ENCODE measurements at places on chromosomes 7 and 10.

DNA sequence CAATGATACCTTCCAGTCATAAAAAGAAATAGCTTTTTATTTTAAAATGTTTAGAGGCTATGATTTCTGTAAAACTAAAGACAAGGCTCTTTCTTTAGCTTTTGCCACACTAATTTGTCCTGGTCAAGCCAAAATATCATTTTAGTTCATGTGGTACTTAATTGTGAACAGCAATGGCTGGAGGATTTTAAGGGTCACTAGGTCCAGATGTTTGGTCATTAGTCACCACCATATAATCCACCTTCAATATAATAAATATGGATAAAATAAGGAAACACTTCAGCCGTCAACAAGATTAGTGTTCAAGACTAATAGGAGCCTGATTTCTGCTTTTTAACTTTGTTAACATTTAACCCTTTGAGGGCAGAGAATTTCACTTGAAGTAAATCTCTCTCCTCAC, 50.0 kb upstream of the HGF start:
- no peak for DNase-seq

DNA sequence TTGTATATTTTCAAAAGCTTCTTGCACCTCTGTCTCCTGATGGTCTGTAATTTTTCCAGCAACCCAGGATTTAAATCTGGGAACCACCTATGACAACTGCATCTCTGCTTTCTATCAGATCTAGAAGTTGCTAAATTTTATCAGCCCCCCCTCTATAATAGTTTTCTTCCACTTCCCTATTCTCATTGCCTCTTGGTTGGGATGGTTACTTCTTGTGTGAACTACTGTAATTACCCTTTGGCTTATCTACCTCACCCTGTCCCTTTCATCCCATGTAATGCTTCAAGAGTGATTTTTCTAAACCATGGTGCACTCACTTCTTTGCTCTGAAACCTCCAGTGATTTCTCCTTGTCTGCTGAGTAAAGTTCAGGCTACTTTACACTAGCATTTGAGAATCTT, 92.3 kb downstream of the BMPR1A start:
- no peak for DNase-seq

- no peak for DNase-seq
Measured at GRCh38 chr7:53470336-53470970, 435.0 kb downstream of the POM121L12 start.

GRCh38 chr10:126400641-126401040, 12.4 kb upstream of the ADAM12 start:
- no peak for DNase-seq

DNA sequence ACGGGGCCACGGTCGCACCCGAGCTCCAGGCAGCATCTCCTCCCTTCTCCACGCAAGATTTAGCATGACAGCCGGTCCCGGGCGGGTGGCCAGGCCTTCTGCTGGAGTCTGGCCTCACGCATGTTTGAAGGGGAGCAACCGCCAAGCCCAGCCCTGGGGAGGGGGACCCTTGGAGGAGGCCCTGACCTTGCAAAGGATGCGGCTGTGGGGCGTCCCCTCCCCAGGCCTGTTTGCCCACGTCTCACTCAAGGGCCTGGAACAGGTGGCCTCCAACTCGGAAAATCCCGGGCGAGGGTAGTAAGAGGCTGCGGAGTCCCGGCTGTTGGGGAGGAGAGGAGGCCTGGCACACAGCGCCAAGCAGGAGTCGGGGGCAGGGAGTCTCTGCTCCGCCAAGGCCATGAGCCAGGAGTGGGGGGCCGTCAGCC, 50.6 kb upstream of the DPYSL4 start:
- DNase-seq = no peak

DNA sequence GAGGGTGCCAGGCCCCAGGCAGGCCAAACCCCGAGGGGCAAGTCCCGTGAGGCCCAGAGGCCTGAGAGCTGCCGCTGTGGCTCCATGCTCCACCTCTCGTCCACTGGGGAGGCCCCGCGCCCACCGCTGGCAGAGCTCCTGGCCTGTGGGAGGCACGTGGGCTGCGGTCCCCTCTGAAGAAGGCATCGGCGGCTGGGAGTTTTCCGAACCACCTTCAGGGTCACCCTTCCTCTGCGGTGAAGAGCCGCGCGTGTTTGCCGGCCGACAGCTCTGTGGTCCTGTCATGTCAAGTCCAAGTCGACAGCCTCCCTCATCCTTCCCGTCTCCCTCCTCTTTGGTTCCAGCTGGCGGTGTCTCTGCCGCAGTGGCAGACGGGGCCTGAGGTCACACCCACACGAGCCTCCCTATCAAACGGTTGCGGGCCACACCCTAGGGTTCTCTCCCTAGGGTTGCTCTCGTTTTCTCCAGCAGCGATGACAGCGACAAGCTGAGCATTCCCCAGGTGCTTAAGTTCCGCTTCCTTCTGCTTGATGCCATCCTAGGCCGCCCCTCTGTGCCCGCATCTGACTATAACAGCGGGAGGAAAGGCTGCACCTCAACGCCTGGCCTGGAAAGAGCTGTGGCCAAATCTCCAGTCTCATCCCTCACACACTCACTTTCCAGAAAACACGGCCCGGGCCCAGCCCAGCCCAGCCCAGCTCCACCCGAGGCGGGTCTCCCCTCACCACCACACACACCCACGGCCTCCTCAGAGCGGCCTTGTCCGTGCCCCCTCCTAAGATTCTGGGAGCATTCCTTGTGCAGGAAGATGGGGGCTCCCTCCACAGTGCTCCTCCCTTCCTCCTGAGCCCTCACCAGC, 185.0 kb downstream of the ELFN1 start:
- no peak for DNase-seq

- no peak for DNase-seq
Measured at GRCh38 chr10:4828005-4828404, 2.0 kb downstream of the AKR1E2 start.

DNA sequence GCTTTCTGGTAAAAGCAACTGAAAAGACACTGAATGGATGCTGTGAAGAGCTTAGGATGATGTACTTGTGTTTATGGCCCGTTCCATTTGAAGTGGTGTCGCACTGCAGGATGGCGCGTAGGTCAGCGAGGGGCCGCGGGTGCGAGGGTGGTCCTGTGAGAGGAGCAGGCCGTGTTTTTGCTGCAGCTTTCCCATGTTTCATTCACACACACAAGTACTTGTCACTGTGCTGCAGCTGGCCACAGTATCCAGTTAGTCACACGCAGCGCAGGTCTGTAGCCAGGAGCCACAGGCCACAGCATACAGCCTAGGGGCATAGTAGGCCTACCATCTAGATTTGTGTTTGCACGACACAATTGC, 23.2 kb downstream of the WIPI2 start:
- DNase-seq = no peak

DNA sequence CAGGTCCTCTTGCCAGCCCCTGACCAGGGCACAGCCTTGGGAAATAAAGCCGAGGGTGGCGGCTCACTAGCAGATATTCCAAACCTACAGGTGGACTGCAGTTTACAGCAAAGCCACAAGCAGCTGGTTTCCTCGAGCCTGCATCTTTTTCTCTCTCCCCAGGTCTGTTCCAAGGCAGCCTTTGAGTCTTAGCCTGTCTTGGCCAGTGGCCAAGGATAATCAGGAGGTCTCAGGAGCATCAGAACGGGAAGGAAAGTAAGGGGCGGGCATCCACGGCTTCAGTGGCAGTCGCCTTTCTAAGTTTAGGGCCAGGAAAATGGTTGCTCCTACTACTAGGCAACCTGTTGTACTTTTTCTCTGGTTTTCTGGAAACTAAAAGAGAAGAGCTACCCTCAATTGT, 219.7 kb upstream of the ZMIZ1 start:
- DNase-seq = no peak

GRCh38 chr7:157301610-157302120, 35.1 kb upstream of the DNAJB6 start:
- DNase-seq = no peak

- no peak for DNase-seq
Measured at GRCh38 chr7:106589198-106589879, 71.6 kb downstream of the CCDC71L start.

DNA sequence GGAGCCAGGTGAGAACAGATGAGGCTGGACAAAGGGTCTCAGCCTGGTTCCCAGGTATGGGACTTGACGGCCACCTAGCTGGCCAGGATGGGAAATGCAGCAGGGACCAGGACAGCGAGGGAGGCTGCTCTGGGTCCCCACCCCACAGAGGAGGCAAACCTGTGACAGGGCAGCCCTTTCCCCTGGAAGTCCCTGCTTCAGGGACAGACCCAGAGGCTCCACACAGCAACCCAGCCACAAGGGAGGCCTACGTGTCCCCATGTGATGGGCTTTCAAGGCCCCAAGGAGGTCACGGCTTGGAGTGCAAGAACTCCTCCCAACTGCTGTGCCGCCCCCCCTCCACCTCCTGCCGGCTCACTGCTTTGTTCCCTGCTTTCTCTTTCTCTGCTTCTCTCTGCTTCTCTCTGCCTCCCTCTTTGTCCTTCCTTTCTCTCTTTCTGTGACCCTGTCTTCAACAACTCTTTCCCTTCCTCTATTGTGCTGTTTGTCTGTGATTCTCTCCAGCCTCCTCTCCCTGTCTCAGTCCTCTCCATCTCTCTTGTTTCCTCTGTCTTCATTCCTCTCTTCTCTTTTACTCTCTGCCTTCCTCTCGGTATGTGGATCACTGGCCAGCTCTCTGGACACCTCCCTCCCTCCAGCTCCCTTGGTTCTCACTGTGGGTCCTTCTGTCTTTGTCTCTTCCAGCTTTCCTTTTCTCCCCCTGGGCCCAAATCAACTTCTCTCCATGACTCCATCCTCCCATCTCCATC, 9.6 kb upstream of the EIF5AL1 start:
- no peak for DNase-seq

DNA sequence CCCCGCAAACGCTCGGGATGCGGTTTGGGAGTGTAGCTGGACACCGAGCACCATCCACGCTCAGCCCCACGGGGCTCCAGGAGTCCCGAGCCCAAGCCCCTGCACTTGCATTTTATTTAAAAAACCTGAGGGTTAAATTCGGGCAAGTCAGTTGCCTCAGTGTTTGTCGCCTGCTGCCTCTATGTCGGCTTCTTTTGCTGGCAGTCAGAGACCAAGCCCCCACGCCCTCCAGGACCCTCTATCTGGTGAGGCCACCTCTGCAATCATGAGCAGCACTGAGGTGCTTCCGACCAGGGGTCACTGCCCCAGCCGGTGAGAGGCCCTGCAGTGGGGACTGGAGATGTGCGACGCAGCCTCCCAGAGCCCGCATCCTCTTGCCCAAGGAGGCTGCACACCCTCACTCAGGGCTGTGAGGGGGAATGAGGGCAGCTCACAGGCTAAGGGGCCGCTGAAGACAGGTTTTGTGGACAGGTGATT, 13.3 kb upstream of the ZNF273 start:
- no peak for DNase-seq

GRCh38 chr7:44149571-44150465, 8.7 kb upstream of the MYL7 start:
- no peak for DNase-seq

DNA sequence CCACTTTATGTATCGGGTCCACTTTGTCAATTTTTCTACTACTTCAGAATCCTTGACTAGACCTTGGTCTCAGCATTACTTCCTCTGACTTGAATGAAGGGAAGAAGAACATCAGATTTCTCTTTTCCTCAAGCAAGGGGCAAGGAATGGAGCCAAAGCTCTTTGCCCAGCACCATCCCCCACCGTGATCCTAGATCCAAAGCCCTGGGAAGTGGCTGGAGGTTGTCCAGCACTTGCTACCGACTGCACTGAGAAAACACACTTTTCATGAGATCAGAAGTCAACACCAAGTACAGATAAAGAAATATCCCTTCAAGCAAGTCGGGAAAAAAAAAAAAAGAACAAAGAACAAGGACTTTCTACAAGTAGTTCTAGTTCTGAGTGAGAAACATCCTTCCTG, 102.1 kb upstream of the DDC start:
- no peak for DNase-seq

DNA sequence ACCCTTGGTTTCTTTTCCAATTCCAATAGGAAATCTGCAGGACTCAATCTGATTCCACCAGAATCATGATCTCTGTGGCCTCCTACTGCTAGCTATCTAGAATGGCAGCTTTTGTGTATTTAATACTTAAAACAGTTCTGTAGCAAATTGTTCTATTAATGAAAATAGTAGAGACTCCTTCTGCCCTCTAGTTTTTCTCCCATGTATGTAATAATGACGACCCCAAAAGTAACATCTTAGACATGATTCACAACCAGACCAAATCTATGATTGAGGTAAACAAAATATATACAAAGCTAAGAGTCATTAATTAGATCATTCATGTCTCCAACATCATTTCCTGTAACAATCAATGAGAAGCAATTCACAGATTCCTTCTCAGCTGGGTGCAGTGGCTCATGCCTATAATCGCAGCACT, 259.1 kb upstream of the MKLN1 start:
- DNase-seq = no peak

DNA sequence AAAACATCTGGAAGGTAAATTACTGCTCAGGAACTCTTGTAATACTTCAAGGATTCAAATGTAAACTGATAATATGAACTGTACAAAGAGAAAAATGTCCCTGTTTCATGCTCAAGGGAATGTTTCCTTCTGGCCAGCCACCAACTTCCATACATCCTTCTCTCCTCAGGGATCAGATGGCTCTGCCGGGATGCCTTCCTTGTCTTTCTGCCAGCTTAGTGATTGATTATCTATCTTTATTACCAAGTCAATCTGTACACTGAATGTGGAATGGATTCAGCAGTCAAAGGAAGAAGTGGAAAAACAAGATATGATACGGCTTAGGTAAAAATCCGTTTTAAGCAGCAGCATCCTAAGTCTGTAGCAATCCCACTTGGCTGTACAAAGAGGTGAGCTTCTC, 178.3 kb downstream of the PTN start:
- no peak for DNase-seq

- DNase-seq = no peak
Measured at GRCh38 chr7:7203813-7204575, 21.6 kb downstream of the C1GALT1 start.

- no peak for DNase-seq
Measured at GRCh38 chr10:13503745-13504463, 24.9 kb downstream of the BEND7 start.

DNA sequence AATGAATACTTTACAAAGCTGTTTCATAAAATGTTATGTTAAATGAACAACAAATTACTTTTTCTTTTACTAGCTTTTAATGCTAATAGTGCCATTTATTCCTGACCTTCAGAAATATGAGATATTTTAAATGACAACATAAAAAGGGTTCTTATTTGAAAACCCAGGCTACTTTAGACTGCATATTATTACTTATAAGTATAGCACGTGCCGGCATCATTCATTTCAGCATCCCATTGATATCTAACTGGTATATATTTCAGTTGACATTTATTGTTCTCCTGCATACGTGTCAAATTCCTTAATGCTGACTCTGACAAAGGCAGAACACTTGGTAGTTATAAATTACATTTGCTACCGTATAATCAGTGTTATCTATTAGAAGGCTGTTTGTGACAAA, 35.3 kb downstream of the PNLIPRP2 start:
- no peak for DNase-seq

GRCh38 chr10:829241-829640, 102.3 kb downstream of the LARP4B start:
- DNase-seq = no peak

GRCh38 chr7:47093320-47094234, 488.3 kb downstream of the TNS3 start:
- DNase-seq = no peak

DNA sequence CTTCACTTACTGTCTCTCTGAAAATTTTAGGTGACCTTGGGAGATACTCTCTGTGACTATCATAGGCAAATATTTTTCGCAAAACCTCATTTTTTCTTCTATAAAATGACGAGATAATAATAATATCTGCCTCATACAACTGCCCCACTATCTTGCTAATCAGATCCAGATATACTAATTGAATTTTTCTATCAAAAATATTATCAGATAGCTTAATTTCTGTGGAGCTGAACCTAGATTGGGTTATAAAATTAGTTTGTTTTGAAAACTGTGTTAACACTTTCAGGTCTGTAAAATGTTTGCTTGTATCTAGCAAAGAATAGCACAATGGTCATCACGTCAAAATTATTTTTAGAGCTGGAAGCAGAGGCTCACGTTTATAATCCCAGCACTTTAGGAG, 486.7 kb upstream of the LRRN3 start:
- no peak for DNase-seq
